ENCODE measurements at places on chromosomes 13 and 19.

- DNase-seq, result no peak
These were observed 43.8 kb downstream of the DCT start for GRCh38 chr13:94435604-94436226.

DNA sequence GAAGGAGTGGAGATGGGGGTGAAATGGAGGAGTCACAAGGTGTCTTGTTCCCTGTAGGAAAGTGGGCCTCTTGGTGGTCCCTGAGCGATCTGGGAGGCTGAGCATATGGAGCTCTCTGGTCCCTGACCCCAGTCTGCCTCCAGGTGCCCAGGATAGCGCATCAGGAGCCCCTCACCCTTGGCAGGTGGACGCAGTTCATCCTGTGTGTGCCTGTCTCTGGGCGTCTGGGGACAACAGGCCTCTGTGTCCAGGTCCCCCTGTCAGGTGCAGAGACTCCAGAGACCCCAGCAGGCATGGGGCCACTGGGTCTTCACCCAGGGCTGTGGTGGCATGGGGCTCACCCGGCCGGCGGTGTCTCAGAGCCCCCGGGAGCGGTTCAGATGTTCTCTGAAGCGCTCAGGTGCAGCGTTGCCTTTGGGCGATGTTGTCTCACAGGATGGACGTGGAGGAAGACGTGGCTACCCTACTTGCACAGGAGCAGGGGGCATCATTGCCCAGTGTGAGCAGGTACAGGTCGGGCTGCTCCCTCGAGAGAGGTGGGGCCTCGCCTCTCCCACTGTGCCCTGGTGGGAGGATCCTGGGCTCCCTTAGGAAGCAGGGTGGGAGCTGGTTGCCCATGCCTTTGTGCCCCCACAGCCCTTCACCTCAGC lies 58.1 kb upstream of the TPM4 start:
- no peak for DNase-seq

DNA sequence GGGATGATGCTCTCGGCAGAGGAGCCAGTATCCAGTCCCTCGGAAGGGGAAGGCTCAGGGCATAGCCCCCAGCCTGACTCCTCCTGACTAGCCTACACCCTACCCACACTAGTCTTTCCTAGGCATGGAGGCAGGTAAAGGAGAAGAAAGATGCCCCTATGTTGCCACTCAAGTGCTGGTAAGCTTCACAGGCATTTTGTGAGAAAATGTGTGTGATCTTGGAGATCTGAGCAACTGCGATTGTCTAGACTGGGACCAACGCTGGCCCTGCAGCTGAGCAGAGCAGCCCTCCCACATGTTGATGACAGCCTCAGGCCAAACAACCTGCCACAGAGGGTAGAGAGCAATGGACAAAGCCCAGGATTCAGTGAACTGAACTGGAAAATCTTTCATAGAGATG lies 11.7 kb upstream of the ATP12A start:
- DNase-seq, result no peak

GRCh38 chr13:100461309-100462030 lies 127.1 kb downstream of the GGACT start:
- DNase-seq, result no peak

GRCh38 chr19:5492635-5493409 lies 37.6 kb downstream of the ZNRF4 start:
- no peak for DNase-seq

DNA sequence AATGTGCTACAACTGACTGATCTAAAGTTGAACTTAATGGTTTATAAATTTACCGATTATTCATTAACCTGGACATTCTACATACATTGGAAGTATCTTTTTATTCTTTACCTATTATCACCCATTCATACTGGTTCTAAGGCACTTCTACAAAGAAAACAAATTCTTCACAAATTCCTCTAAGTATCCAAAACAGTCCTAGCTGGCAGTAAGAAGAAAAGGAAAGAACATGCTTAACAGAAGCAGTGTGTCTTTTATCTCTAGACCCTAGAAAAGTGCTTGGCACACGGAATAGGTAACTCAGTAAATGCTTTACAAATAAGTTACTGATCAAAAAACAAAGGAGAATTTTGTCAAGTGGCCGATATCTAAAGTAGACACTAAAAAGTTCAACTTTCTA lies 32.8 kb downstream of the TSC22D1 start:
- DNase-seq, result no peak

GRCh38 chr13:30791354-30792001 lies 56.1 kb downstream of the ALOX5AP start:
- DNase-seq, result no peak

- no peak for DNase-seq
These were observed 1043.6 kb downstream of the UQCRFS1 start for GRCh38 chr19:28169168-28169887.

- no peak for DNase-seq
These were observed 4.1 kb downstream of the HMG20B start for GRCh38 chr19:3576696-3577443.

GRCh38 chr13:79401259-79402070 lies 4.6 kb downstream of the RBM26 start:
- DNase-seq, result no peak

Measured in stimulated activated CD4-positive, alpha-beta T cell treated with anti-CD3 and anti-CD28 coated beads, Interleukin-1b, Interleukin-23, amount 100 ng/mL, for 1 hour (primary cell).